RCC 7860 (cell line): ENCODE measurements at places on chromosomes 11 and 22.

- no peak for DNase-seq
Observed at GRCh38 chr11:79237091-79237490, 203.7 kb downstream of the TENM4 start.

DNA sequence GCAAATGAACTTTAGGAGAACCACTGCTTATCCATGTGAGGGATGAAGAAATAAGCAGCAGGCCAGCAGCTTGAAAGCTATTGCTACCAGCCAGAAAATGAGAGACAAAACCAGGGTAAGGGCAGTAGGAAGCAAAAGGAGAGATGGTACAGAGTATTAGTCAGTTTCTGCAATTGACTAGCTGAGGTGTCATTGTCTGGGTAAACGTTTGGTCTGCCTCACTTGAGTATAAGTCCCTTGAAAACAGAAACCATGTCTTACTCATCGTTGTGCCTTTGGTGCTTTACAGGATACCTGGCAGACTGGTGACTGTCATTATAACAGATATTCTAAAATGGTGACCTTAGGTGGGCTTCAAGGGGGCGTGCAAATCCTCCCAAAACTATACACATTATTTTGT is 63.9 kb upstream of the USP47 start:
- DNase-seq, result no peak

GRCh38 chr11:8826901-8827560 is 84.0 kb upstream of the AKIP1 start:
- DNase-seq, result no peak

DNA sequence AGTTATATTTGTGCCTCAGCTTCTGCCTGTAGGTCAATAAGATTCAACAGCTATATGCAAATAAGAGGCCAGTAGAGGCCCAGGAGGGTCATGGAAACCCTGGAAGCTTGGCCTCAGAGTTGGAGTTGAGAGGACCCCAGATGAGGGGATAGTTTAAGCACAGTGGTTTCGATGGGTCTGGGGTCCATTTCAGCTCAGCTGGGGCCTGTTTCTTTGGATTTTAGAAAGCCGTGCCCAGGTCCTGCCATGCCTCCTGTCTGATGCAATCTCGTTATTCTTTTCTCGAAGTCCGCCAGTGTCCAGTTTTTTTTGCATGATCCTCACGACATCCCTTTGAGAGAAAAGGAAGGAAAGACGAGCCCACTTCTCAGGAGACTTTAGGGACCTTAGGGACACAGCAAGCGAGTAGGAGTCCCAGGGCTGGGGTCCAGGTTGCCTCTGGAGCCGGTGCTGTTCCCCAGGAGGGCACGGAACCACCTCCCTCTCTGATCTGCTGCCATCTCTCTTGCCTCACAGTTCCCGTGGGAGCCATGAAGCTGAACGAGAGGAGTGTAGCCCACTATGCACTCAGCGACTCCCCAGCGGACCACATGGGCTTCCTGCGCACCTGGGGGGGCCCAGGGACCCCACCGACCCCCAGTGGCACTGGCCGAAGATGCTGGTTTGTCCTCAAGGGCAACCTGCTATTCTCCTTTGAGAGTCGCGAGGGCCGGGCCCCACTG is 2.6 kb upstream of the SMDT1 start:
- no peak for DNase-seq
